Panc1 (cell line): ENCODE measurements at places on chromosomes 5 and 9. TPM values are rescaled to one million over a fixed set of nuclear protein-coding genes. Genes with fewer than 3 reads are reported as not detected.

DNA sequence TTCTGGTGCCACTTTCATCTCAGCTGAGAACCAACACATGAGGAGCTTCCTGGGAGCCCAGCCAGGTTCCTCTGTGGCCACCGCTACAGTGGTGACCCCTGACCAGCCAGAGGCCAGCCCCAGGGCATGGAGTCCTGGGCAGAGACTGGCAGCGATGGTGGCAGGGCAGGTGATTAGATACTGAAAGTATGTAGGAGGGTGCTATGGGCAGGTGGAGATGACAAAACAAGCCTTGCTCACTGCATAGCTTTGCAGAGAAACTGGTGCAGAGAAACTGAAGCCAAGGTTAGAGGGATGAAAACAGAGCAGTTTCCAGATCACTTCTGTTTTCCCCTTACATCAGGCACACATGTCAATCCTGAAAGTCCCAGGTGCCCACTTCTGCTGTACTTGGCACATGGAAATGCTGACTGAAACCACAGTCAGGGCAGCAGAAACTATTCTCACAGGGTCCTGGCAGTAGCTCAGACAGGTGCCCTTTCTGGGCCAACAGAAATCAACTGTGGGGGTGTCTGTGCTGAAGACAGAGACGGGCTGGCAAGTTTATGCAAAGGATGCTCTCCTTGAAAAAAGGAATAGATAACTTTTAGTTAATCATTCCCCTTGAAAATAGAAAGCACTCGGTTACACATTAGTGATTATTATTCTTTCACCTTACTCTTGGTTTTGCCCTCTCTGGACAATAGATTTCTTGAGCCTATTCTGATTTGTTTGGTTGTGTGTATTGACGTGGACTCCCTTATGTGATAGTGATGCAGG, 90.3 kb downstream of the ANKRD55 start:
- H3K4me1 ChIP-seq: no peaks in the 10 kb centered on the region
- H3K27ac ChIP-seq: no peak overlapping the region
- DNase-seq: no peak

GRCh38 chr5:118611332-118611945, 376.9 kb downstream of the DTWD2 start:
- H3K36me3 ChIP-seq: no peaks in the 10 kb centered on the region
- H3K4me1 ChIP-seq: no peaks in the 10 kb centered on the region
- H3K27me3 ChIP-seq: no peaks in the 10 kb centered on the region

DNA sequence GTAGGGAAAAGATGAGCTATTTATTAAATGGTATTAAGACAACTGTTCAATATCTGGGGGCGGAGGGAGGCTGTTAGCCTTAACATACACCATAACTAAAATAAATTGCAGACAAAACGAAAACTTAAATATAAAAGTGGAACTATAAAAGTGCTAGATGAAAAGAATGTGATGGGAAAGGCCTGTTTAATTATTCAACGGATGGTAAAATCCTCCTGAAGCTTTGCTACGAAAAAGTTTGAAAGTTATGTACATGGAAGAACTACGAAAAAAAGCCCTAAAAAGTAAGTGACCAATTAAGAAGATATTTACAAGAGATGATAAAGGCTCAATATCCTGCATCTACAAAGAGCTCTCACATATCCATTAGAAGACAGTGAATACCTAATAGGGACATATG, 197.8 kb upstream of the IER5L start:
- H3K4me3 ChIP-seq: no peak overlapping the region
- no peak overlapping the region for H3K27ac ChIP-seq
- DNase-seq: no peak
- H3K4me1 ChIP-seq: peaks cover 3% of the 10 kb centered on the region

DNA sequence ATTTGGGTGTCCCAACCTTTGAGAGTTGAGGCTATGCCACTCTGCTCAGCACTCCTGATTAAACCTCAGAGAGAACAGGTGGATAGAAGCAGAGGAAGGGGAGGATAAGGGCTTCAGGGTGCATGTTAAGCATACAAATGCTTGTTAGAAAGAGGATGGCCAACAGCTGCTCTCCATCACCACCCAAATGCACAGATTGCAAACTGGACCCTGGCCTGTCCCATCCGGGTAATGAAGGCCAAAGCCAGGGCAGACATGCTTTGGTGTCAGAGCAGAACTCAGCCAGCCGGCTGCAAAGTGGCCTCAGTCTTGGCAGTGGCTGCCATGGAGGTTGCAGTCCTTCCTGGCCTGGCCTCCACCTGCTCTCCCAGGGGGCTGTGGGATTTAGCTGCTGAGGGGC, 84.3 kb downstream of the SIL1 start:
- H3K4me3 ChIP-seq: no peak overlapping the region
- no peak overlapping the region for H3K27ac ChIP-seq
- H3K36me3 ChIP-seq: no peaks in the 10 kb centered on the region
- H3K27me3 ChIP-seq: no peaks in the 10 kb centered on the region
- DNase-seq: no peak
- H3K4me1 ChIP-seq: no peaks in the 10 kb centered on the region; the same call in 1 of the 2 replicates

DNA sequence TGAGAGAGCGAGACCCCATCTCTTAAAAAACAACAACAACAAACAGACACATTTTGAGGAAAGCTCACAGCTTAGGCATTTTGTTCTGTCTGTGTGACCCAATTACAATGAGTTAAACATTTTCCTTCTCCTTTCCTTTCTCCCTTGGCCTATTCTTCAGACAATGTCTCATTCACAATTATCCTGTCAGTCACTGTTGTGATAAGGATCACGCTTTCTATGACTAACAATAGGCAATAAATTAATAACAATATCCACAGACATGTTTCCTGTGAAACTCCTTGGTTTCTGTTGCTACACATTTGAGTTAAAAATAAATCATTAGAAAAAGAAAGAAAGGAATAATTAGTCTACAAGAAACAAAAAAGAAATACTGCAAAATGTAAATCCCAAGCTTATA, 19.8 kb upstream of the CARTPT start:
- H3K4me3 ChIP-seq: no peak overlapping the region
- H3K27me3 ChIP-seq: peaks cover 8% of the 10 kb centered on the region
- no peaks in the 10 kb centered on the region for H3K4me1 ChIP-seq
- H3K36me3 ChIP-seq: no peaks in the 10 kb centered on the region
- DNase-seq: no peak

Gene ADAMTS6
- total RNA-seq: 0.64 TPM

Gene DAPK1
- 0.87 TPM for total RNA-seq
